ENCODE measurements at places on chromosomes 12 and 14. TPM values are rescaled to one million over a fixed set of nuclear protein-coding genes. Genes with fewer than 3 reads are reported as not detected.

Gene CLEC2B
- total RNA-seq, result not detected

Gene RTL1
- not detected for total RNA-seq

Gene PAPLN
- 2.8 TPM for total RNA-seq

- no peaks in the 10 kb centered on the region for H3K27me3 ChIP-seq
- DNase-seq, result no peak
- no peak overlapping the region for H3K27ac ChIP-seq
- H3K4me3 ChIP-seq, result no peak overlapping the region
Observed at GRCh38 chr12:47156167-47156736, 76.5 kb upstream of the AMIGO2 start.

- no peak for DNase-seq
- peaks cover 8% of the 10 kb centered on the region for H3K4me1 ChIP-seq
- no peak overlapping the region for H3K27ac ChIP-seq
- H3K27me3 ChIP-seq, result peaks cover 4% of the 10 kb centered on the region
- H3K36me3 ChIP-seq, result no peaks in the 10 kb centered on the region
Observed at GRCh38 chr12:65189028-65189718, 19.8 kb downstream of the LEMD3 start.

GRCh38 chr12:130617219-130617618 is 98.9 kb downstream of the RIMBP2 start:
- no peak for DNase-seq
- no peak overlapping the region for H3K4me3 ChIP-seq
- peaks cover 10% of the 10 kb centered on the region for H3K36me3 ChIP-seq

- no peak overlapping the region for H3K4me3 ChIP-seq
- H3K27ac ChIP-seq, result no peak overlapping the region
- no peak for DNase-seq
- no peaks in the 10 kb centered on the region for H3K27me3 ChIP-seq
- peaks cover 11% of the 10 kb centered on the region for H3K4me1 ChIP-seq
- H3K36me3 ChIP-seq, result no peaks in the 10 kb centered on the region
Observed at GRCh38 chr12:20493934-20494333, 125.6 kb downstream of the PDE3A start.

Measured in glutamatergic neuron (in vitro differentiated cells).